ENCODE measurements at places on chromosomes 2 and 18.

- DNase-seq = no peak
These were observed 90.2 kb upstream of the TMEM18 start for GRCh38 chr2:767440-767839.

- DNase-seq = no peak
These were observed 140.0 kb upstream of the SERTAD2 start for GRCh38 chr2:64793701-64794100.

DNA sequence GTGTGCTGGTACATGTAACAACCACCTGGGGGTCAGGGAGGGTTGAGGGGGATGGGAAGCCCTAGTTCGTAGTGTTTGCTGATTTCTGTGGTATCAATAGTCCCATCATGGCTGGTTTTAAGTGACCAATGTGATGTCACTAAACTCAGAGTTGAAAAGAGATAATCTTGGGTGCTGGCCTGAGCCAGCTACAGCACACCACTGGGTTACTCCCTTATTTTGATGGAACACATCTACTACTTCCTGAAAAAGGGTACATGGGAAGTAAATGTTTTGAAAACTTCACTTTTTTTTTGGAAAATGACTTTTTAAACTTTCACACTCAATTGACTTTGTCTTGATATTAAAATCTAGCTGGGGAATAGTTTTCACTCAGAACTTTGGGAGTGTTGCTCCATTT is 87.0 kb upstream of the CXCR4 start:
- no peak for DNase-seq

GRCh38 chr2:229673676-229674075 is 40.7 kb downstream of the DNER start:
- no peak for DNase-seq

DNA sequence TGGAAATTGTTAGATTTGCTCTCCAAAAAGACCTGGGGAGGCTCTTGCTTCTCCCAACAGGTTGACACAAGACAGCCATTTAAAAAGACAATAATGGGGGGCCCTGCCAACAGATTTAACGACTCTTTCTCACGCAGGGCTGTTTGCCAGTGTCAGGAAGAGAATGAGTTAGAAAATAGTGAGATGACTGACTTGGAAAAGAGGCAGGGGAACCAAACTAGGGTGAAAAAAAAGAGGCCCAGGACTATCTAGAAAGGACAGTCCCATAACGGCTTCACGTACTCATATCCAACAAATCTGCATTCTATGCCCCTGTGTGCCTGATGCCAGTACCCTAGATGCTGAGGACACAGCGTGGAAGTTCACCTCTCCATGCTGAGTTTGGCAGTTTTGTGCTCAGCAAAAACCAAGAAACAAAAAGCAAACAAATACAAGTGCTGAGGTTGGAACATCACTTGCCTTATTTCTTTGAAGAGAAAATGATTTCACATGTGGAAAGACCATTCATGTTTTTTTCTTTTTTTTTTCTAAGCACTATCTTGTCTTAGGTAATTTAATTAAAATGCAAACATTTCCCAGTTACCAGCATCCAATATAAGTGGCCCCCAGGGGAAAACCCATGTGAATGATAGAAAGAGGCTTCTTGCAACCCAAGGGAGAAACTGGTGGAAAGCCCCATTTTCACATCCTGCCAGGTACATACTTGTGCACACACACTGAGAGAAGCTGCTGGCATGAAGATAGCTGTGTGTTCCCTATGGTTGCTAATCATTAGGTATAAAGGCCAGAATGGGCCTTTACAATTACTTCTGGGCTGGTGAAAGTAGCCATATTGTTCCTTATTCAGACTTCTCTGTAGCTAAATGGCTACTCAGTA is 10.6 kb upstream of the WIPF1 start:
- DNase-seq = no peak

All from AG09309 (cell line).